Stimulated activated CD8-positive, alpha-beta memory T cell treated with anti-CD3 and anti-CD28 coated beads, Interleukin-12 subunit alpha, Interleukin-12 subunit beta, amount 100 ng/mL, for 4 hours (primary cell): ENCODE measurements at places on chromosomes 2 and 18.

- DNase-seq = no peak
Observed at GRCh38 chr2:159907909-159908308, 109.9 kb upstream of the CD302 start.

DNA sequence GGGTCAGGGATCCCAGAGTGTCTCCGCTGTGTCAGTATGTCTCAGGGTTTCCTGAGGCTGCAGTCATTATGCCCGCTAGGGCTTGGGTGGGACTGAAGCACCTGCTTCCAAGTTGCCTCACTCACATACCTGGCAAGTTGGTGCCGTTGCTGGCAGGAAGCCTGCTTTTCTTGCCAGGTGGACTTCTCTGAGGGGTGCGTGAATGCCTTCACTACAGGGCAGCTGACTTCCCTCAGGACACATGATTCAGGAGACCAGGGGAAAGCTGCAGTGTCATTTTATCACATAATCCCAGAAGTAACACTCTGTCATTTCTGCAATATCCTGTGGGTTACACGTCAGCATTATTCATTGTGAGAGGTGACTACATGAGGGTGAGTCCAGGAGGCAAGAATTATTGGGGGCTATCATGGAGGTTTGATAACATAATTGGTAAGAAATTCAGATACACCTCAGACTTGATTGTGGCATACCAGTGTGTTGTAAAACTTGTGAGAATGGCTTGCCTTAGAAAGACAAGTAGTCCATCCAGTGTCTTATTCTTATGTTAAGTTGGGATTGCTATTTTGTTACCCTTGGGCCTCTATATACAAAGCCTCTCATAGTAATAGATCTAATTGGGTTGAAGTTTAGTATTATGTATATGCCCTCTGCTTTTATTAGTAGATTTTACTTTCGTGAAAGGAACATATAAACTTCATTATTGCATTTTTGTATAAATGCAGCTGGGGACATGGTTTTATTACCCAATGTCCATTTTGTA lies 44.1 kb downstream of the NEDD4L start:
- no peak for DNase-seq

DNA sequence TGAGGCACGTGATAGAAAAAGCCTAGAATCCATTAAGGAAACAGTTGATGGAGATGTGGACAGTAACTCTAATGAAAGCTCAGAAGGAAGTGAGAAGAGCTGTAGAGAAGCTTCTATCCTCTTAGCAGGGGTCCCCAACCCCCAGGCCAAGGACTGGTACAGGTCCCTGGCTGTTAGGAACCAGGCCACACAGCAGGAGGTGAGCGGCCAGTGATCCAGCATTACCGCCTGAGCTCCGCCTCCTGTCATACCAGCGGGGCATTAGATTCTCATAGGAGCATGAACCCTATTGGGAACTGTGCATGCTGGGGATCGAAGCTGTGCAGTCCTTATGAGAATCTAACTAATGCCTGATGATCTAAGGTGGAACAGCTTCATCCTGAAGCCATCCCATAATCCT lies 8.7 kb upstream of the IMP4 start:
- DNase-seq = no peak

DNA sequence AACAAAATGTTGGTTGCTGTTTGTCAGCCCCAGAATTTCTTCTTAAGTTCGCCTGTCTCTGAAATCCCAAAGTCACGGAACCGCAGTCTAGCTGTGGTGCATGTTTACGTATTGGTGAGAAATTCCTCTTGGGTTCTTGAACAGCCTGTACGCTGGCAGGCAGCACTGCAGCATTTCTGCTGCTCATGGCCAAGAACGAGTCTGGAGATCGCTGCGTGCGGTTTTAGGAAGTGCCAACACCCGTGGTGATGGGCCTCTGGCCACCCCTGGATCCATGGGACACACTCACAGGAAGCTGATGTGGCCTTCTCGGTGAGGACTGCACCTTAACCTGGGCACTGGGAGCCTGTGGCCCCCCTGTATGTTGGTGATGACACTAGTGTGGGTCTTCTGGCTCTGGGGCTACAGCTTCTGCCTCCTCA lies 23.7 kb downstream of the ASB1 start:
- no peak for DNase-seq

DNA sequence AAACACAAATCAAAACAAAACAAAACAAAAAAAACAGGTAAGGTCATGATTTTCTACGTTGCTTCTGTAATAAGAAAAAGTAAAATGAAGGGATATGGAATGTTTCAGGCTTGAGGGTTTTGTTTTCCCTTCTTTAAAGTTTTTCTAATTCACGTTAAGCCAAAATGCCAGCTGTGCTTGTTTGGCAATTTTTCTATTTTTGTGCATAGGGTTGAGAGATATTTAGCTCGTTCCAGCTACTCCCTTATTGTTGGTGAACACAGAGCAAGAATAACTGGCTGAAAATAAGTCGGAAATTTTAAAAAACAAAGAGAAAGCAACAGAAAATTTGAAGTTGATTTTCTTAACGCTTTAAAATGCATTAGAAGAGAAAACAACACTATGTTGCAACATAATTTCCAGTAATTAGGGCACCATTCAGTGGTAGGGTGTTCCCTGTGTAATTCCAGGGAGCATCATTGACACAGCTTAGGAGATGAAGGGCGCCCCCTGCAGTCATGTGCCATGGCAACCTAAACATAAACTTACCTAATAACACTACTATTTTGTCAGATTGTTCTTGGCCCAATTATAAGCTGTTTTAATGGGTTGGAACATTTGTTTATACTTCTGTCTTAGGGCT lies 99.5 kb downstream of the DTNA start:
- no peak for DNase-seq

DNA sequence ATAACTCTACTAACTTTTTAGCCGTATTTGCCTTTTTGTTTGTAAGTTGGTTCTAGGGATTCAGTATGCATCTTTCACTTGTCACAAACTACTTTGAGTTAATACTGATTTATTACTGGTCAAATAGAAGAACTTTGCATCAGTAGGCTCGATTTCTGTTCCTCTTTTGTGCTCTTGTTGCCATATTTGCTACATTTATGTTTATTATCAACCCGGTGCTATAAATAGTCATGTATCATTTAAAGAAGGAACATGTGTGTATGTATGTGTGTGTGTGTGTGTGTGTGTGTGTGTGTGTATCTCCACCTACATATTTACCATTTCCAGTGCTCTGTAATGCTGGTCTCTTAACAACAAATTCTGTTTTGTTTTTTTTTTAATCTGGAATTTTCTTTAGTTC lies 79.6 kb upstream of the B3GNT7 start:
- no peak for DNase-seq

DNA sequence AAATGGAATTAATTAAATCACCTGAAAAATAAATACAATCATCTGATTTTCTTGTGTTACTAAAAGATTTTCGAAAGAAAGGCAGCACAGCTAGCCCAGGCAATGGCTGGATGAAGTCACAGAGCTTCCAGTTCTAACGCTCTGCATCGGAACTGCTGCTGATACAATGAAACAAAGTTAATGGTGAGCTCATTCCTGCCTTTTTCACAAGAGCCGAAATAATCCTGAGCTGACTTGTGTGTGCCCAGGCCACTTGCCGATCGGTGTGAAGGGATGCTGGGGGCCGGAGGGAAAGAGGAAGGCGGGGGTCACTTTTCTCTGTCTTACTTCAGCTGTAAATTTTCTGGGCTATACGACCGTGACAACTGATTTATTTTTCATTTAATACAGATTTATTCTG lies 149.5 kb downstream of the INO80D start:
- no peak for DNase-seq

GRCh38 chr2:105394951-105395611 lies 3.8 kb downstream of the FHL2 start:
- no peak for DNase-seq

GRCh38 chr2:206611191-206611590 lies 31.1 kb upstream of the FAM237A start:
- DNase-seq = no peak

GRCh38 chr18:31610286-31611205 lies 18.9 kb downstream of the TTR start:
- DNase-seq = no peak

DNA sequence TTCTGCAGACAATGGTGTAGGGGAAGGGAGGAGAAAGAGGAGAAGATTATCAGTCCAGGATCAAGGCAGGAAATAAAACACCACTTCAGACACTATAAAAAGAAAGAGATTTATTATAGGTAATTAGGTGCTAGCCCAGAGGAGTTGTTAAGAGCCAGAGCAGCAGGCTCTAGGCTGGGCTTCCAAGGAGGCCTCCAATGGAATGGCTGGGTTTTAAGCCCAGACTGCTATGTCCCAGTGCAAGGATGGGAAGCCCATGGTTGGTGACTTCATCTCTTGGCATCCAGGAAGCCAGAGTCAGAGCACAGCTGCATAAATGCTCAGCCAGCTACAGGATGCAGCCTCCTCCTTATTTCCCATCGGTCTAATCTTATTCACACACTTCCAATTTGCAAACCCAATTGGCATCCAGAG lies 95.6 kb downstream of the LAMA3 start:
- no peak for DNase-seq

- DNase-seq = no peak
Observed at GRCh38 chr2:161355106-161355505, 46.9 kb downstream of the PSMD14 start.

DNA sequence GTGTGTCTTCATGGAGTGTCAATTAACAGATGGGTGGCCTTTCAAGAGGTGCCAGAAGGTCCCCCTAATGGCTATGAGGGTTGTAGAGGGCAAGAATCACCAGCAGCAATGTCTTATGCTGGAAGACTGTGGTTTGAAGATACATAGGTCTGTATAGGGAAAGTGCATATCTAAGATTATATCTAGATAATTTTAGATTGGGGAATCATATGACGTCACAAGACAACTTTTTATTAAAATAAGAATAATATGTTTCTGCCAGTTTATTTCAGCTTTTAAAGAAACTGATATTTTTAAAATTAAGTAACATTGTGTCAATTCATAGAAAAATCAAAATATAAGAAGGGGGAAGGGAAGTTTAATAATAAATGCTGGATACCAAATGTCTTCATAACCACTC lies 162.3 kb downstream of the TTN start:
- DNase-seq = no peak

GRCh38 chr2:97669448-97669847 lies at the start of gene C2orf92:
Gene C2orf92, plus strand, starts transcription at chr2:97669713. Its CDS starts 76 bp downstream, at chr2:97669789.
- no peak for DNase-seq

DNA sequence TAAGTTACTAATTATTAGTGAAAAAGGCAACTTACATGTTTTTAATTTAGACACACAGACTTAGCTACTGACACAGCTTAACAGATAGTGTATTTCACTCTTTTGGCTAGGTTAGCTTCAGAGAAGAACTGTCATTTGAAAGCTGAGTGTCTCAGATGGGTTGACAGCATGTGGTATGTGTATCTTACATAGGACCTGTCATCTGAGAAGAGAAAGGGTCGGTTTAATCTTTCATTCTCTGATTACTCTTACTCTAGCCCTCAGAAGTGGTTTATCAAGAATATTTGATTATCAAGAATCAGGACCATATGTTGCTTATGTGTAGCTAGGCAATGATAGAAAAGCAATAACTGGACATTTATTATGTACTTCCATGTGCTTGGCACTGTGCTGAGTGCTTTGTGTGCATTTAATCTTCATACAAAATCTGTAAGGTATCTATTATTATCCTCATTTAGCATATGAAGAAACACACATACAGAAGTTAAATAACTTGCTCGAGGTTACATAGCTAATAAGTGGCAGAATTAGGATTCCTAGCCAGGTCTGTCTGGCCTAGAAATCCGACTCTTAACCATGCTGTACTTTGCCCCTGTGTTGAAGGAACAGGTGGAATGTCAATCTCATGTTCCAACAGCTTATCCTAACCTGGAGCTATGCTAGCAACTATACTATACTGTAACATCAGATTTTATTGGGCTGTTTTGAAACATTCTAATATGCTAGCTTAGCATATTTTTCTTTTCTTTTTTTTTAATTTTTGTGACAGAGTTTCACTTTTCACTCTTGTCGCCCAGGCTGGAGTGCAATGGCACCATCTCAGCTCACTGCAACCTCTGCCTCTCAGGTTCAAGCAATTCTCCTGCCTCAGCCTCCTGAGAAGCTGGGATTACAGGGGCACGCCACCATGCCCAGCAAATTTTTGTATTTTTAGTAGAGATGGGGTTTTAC lies 28.4 kb downstream of the CFLAR start:
- no peak for DNase-seq

GRCh38 chr2:229350117-229350805 lies 79.2 kb upstream of the PID1 start:
- no peak for DNase-seq

DNA sequence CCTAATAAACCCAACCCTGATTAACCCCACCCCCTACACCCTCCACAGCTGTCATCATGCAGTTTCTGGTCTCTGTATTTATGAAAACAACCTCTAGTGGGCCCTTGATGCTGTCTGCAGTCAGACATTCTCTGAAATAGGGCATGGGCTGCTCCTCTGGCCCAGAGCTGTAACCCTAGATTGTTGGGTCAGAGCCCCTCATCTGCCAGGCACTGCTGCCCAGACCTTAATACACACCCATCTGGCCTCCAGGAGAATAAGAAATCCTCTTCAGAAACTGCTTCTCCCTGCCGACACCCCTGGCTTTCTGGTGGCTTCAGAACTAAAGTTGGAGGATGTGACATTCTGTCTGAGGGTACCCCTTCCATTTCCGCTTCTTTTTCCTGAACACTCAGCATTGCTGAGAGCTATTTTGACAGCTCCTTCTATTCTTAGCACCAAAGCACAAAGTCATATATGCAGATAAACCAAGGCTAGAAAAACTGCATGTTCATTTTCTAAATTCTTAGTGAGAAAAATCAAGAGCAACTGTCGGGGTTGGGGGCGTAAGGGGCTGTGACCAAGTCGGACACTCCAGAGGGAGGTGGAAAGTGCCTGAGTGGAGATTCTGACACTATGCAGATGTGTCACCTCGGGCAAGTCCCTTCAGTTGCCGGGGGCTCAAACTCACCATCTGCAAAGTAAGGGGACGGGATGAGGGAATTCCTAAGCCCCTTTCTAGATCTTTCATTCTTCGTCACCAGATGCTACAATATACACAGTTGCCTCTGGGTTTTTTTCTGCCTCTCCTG lies 28.7 kb downstream of the SRSF7 start:
- peak; percentile 23 for DNase-seq

GRCh38 chr2:207164006-207164831 lies 1.5 kb downstream of the KLF7 start:
- DNase-seq = no peak

DNA sequence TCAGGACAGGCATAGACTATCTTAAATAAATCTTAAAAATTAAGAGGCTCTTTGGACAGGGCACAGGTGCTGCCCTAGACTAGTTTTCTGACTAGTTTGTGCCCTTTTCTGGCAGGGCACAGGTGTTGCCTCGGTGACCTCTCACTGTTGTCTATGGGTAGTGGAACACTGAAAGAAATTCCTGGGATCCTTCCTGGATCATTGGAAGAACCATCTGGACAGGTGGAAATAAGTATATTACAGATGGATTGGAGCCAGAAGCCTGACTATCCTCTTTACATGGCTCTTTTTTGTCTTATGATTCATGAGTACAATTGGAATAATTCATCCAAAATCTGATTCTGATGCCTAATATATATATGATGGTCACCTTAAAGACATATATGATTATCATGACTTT lies 286.6 kb downstream of the RIT2 start:
- no peak for DNase-seq

DNA sequence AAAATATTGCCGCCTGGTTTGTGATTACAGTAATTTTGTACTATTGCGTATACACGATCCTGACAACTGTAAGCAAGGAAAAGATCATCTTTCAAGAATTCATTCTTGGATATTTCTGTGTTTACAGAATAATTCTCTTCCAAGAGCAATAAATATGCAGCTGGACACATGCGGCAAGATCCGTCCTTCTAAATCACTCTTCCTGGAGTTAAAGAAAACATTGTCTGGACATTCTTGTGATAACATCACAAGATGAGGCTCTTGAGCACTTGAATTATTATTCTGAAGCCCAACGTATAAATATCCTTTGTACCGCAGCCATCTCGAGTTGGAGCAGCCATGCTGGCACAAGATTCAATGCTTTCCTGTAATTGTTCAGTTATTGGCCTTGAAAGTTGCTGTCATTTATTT lies 9.9 kb downstream of the FHL2 start:
- DNase-seq = no peak
